BJ (cell line): ENCODE measurements at places on chromosomes 6 and 20. TPM values are rescaled to one million over a fixed set of nuclear protein-coding genes. Genes with fewer than 3 reads are reported as not detected.

B3GALT4 gene
- 2.2 and 4.0 TPM in 2 replicates for polyA plus RNA-seq

DNA sequence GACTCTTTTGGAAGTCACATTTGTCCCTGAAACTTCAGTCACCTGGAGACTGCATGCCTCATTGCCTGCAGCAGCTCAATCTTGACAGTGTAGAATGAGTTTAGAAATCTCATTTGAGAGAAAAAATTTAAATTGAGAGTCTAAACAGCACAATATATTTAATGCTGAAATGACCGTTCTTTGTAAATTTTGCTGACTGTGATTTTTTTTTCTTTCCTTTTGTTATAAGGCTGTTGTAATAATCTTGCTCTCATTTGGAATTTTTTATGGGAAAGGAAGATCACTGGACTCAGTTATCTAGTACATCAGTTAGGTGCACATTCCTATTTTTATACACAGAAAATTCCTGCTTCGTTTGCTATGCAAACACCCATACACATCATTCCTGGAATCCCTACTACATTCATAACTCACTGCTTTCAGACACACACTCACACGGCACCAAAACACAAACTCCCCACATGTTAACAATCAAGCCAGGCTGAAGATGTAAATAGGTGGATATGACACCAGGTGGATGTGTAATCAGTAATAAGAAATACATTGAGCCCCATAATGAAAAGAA is 43.8 kb downstream of the PTCHD4 start:
- DNase-seq, result peak; percentile 44

DNA sequence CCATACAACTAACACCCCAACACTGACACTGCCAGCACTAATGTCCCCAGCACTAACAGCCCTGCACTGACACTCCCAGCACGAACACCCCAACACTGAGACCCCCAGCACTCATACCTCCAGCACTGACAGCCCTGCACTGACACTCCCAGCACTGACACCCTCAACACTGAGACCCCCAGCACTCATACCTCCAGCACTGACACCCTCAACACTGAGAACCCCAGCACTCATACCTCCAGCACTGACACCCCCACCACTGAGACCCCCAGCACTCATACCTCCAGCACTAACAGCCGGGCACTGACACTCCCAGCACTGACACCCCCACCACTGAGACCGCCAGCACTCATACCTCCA is 57.2 kb downstream of the ERMARD start:
- DNase-seq, result no peak

C6orf15 gene
- not detected in 2 replicates for polyA plus RNA-seq

LAMA4 gene
- 268 and 301 TPM in 2 replicates for polyA plus RNA-seq

DNA sequence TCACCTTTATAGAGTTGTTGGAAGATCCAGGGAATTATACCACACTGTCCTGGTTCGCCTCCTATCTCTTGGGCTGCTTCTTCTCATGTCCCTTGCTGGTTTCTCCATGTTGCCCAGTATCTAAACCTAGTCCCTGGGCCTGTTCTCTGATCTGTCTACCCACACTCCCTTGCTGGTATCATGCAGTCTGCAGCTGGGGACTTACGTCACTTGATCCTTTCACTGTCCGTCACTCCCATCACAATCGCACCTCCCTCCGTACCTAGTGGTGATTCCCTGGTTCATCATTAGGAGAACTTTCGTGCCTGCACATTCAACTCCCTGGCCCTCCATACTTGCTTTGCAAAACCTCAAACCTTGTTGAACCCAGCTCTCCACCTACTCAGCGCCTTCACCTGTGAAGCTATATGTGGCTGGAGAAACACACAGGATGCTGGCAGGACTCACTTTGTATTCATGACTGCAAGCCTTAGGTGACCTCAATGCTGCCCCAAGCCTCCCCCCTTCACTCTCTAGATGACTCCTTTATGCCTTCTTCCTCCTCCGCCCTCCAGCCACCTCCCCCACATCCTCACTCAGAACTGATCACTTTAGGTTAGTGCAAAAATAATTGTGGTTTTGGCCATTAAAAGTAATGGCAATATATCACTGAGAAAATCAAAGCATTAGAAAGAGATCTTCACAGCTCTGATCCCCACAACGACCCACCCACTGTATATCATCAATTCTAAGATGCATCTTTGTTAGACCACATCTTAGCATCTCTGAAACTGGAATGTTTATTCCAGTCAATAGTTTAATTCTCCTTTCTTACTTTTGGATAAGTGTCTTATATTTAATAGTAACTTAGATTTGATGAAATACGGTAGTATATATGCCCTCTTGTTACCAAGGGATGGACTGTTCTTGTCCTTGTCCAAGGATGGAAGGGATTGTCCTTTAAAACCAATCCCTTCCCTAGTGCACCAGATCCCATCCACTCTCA is 26.4 kb downstream of the GDAP1L1 start:
- no peak for DNase-seq

- no peak for DNase-seq
Observed at GRCh38 chr20:16530201-16530681, 43.0 kb downstream of the KIF16B start.

GRCh38 chr6:70686548-70687133 is 19.0 kb downstream of the SMAP1 start:
- no peak for DNase-seq

ID4 gene
- 2.2 and 3.1 TPM in 2 replicates for polyA plus RNA-seq
